ENCODE measurements at places on chromosomes 11 and 22.
A peak's percentile ranks its signal among the peaks of the same experiment; 100 is the strongest.

GRCh38 chr11:82837650-82838049, 62.6 kb downstream of the PRCP start:
- no peak for DNase-seq

- no peak for DNase-seq
Observed at GRCh38 chr11:116731821-116732220, 41.0 kb downstream of the BUD13 start.

- no peak for DNase-seq
Observed at GRCh38 chr22:24405631-24406321, 21.6 kb upstream of the ADORA2A start.

DNA sequence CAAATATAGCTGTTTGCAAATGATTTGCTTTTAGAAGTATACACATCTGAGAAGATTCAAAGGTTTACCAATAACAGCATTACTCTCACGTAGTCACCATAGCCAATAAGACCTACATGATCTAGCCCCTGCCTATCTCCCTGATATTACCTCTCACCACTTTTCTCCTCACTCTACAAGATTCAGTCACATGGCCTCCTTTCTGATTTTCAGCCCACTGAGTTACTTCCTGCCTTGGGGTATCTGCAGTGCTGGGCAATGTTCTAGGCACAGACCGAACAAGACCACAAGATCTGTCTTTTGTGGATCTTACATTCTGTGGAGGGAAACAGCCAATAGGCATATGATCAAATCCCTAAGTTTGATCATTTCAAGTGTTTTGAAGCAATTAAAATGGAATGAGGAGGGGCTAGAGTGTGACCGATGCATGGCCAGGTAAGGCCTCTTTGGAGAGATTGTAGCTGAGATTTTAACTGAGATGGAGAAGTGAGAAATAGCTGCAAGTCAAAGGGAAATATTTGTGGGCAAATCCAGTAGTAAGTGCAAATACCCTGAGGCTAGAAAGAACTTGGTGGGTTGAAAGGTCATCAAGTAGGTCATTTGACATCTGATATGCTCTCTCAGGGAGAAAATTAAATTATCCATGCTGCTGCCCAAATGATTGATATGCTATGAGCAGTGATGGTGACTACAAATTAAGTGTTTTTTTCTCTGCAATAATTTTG, 43.1 kb downstream of the ARL14EP start:
- DNase-seq: no peak

GRCh38 chr22:43800970-43801369, 11.1 kb downstream of the EFCAB6 start:
- DNase-seq: no peak

DNA sequence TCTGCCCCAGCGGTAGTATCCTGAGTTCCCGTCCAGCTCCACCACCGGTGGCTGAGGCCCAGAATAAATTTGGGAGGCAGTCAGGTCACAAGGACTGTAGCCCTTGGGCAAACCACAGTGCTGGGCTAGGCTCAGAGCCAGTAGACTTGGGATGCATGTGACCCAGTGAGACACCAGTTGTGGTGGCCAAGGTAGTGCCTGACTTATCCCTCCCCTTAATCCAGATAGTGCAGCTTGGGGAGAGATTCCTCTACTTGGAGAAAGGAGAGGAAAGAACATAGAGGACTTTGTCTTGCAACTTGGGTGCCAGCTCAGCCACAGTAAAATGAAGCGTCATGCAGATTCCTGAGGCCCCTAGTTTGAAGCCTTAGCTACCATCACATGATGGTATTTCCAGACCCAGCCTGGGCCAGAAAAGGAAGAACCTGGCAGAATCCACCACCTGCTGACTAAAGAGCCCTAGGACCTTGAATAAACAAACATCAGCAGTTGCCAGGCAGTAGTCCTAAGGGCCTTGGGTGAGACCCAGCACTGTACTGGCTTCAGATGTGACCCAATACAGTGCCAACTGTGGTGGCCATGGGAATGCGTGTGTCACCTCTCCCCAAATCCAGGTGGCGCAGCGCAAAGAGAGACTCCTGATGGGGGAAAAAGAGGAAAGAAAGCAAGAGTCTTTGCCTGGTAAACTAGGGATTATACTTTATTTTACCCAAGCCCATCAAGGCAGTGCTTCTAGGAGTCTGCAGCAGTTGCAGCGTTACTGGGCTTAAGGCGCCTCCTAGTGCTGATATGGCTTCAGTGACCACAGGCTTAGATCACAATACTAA, 17.0 kb upstream of the DDX10 start:
- peak; percentile 32 for DNase-seq

DNA sequence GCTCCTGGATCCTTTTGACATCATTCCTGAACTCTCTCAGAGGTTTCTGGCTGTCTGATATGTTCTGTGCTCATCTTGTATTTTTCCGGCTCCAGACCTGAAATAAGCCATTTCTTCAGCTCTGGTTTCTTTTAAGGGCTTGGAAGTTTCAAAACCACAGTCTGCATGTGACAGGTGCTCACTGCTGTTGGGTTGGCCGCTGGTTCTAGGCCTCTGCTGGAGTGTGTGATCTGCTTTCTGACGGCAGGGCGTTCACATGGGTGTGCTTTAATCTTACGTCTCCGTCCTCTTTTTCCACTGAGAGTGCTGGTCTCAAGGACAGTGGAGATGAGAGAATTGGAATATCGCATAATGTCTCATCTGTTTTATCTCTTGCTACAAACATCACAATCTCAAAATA, 10.3 kb downstream of the ZBED4 start:
- DNase-seq: no peak

GRCh38 chr22:28332410-28332809, 347.2 kb downstream of the TTC28 start:
- no peak for DNase-seq

DNA sequence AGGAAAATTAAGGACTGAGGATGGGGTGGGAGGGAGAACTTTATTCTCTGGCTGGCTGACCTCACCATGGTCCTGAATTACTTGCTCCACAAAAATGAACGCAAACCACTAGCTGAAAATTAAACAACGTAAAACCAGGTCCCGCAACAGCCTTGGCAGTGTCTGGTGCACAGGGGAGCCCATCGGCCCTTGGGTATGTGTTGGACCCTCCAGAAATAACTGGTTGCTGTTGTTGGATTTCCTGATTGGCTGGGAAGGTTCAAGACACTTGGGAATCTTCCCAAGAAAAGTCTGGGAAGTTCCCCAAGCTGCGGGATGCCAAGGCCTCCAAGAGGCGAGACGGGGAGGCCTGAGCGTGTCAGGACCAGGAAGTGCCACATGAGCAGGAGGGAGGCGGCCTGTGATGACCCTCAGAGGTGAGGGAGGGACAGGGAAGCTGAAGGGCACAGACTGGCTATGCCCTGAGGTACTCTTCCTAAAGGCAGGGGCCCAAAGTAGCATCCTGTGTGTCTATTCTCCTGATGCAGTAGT, 10.4 kb upstream of the RASL10A start:
- no peak for DNase-seq

- DNase-seq: no peak
Observed at GRCh38 chr11:20934516-20934915, 265.1 kb downstream of the NELL1 start.

GRCh38 chr11:114478768-114479167, 39.5 kb downstream of the REXO2 start:
- DNase-seq: no peak

DNA sequence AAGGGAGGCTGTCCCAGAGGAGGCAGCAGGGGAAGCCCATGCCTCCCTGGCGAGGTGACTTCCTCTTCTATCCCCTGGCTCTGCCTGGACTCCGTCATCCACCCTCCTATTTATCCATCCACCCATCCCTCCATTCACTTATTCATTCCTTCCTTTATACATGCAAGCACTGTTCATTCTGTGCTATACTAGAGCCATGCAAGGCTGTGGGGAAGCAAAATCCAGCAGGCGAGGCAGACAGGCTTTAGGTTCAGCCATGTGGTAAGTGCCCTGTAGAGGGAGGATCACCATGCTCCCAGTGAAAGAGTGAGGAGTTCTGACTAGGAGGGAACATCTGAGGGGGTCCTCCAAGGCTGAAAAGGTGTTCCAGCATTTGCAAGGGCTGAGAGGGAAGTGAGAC, 1.2 kb upstream of the NAALADL1 start:
- DNase-seq: no peak

DNA sequence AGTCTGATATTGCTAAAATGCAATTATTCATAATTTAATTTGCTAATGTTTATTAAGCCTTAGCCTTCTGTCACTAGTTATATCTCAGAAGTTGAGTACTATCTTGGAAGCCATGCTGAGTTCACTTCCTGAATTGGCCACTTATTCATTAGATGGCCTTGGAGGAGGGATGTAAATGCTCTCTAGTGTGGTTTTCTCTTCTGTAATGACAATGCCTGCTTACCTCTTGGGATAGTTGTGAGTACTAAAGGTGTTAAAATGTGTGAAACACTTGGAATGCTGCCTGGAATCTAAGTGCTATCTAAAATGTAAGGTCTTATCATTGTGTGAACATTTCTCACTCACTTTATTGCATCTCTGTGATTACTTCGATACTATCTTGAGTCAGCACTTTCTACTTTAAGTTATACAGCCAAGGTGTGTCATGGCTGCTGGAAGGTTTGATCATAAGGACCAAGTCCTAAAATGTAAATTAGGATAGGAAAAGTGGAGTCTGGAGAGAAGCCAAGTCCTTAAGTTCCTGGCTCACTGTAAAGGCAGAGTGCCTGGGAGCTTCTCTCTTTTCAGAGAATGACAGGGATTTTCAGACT, 12.4 kb downstream of the GLYATL2 start:
- DNase-seq: no peak

DNA sequence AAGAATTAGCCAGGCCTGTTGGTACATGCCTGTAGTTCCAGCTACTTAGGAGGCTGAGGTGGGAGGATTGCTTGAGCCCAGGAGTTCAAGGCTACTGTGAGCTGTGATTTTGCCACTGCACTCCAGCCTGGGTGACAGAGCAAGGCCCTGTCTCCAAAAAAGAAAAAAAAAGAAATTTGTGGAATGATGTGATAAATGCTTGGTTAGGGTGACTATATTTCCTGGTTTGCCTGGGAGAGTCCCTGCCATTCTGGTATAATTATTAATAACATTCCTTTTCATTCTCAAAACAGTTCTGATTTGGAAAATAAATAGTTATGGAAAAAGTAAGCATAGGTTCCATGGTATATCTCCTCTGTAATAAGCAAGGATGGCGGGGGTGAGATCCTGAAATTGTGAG, 74.8 kb downstream of the SWAP70 start:
- no peak for DNase-seq

- no peak for DNase-seq
Observed at GRCh38 chr22:17322511-17322910, 46.7 kb upstream of the CECR2 start.

- no peak for DNase-seq
Observed at GRCh38 chr22:50078761-50079160, 6.5 kb downstream of the MLC1 start.

DNA sequence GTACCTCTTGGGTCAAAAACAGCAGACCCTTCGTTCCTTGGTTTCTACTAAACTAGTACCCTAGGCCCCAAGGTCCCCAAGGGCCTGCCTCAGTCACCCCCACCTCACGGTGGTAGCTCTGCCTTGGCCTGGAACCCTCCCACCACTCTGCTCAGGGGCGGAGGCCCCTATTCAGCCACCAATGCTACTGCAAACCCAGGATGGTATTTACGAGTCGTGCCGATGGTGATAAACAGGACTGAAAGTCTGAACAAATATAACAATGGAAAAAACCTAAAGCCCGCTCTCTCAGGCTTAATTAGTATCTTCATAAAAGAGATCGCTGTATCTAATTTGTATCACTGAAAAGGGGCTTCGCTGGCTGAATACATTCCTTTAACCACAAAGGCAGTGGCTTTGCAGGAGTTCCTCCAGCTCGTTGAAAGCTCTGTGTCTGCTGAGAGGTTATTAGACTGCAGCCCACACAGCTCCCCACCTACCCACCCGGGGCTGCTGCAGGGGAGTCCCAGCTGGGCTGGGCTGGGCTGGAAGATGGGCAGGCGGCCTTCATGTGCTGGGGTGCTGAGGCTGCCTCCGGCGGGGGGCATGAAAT, 15.2 kb downstream of the SHISAL1 start:
- DNase-seq: no peak

- DNase-seq: no peak
Observed at GRCh38 chr22:36291831-36292740, 39.2 kb downstream of the APOL1 start.

DNA sequence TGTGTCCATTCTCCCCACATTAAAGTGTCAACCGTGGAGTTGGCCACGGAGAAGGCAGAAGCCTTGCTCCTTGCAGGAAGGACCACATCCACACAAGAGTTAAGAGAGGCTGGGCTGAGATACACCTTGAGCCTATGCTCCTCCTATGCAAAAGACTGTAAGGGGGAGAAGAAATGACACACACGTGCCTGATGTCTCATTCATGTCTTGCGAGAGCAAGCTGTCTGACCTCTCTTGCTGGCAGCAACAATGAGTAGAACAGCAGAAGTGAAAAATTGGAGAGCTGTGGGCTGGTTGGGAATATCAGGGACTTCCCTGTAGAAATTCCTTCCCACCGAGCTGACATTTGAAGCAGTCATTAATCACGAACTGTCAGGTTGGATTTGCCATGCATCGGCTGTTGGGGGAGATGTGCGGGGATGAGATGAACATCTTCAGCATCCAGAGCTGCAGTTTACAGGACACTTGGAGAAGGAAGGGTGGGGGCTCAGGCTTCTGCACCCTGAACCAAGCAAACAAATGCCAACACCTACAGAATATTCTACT, 139.3 kb downstream of the MYO18B start:
- no peak for DNase-seq

- no peak for DNase-seq
Observed at GRCh38 chr11:88301488-88302140, 35.9 kb downstream of the CTSC start.

- no peak for DNase-seq
Observed at GRCh38 chr11:17508306-17508705, 31.7 kb upstream of the ABCC8 start.

- no peak for DNase-seq
Observed at GRCh38 chr11:98600786-98601773, 419.7 kb upstream of the CNTN5 start.

DNA sequence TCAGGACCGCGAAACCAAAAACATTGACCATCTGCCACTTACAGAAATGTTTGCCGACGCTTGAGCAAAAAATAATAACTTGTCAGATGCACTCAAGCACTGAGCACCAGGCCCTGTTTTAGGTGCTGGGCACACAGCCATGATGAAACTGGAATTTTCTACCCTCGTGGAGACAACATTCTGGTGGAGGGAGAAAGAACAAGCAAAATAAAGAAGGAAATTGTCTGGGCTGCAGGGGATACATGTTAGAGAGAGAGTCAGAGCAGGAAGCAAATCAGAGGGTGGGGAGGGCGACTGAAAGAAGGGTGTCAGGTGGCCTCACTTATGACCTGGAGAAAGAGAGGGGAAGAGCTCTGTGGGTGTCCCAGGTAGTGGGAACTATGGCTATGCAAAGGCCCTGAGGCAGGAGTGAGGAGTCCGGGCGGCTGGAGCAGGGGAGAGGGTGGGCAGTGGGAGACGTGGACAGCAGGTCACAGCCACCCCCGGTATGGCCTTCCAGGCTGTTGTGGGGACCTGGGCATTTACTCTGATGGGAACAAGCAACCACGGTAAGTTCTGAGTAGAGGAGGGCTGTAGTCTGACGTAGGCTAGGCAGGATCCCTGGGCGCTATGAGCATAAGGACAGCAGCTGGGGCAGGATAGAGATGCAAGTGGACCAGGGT, 78.8 kb downstream of the MYEOV start:
- no peak for DNase-seq

- DNase-seq: no peak
Observed at GRCh38 chr11:93840180-93840579, 10.2 kb downstream of the VSTM5 start.

GRCh38 chr11:132312161-132312560, 941.7 kb downstream of the NTM start:
- DNase-seq: no peak

- DNase-seq: no peak
Observed at GRCh38 chr11:128235426-128235825, 351.9 kb downstream of the ETS1 start.

GRCh38 chr11:64994318-64994717, 2.5 kb downstream of the BATF2 start:
- no peak for DNase-seq
